ENCODE measurements at places on chromosomes 12 and 14. TPM values are rescaled to one million over a fixed set of nuclear protein-coding genes. Genes with fewer than 3 reads are reported as not detected.

- no peak for DNase-seq
Observed at GRCh38 chr12:70543444-70543843, 93.8 kb downstream of the PTPRB start.

DNA sequence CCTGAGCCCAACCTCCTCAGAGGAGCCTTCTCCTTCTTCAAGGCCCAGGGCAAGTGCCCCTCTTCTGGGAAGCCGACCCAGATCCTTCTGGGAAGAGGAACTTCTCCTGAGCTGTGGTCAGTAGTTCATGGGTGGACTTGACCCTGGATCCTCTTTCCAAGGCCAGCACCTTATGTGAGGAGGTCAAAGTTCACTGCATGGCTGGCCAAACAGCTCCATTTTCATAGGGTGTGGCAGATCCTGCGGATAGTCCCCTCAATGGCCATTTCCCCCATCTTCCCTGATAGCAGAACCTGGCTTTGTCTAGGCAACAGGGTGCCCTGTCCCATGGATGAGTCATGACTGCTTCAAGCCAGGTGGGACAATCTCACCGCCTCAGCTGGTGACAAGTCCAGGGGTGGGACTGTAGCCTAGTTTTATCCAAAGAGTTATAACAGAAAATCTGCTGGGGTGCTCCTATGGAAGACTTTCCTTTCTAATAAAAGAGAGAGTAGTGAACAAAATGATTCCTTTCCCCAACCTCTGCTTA lies 10.4 kb downstream of the ASB2 start:
- DNase-seq = no peak

- DNase-seq = peak; percentile 8
Observed at GRCh38 chr12:109738209-109738608, 24.6 kb downstream of the FAM222A start.

GPR132 gene
- 0.09 TPM for total RNA-seq

ACAD10 gene
- total RNA-seq = 37.5 TPM

DNA sequence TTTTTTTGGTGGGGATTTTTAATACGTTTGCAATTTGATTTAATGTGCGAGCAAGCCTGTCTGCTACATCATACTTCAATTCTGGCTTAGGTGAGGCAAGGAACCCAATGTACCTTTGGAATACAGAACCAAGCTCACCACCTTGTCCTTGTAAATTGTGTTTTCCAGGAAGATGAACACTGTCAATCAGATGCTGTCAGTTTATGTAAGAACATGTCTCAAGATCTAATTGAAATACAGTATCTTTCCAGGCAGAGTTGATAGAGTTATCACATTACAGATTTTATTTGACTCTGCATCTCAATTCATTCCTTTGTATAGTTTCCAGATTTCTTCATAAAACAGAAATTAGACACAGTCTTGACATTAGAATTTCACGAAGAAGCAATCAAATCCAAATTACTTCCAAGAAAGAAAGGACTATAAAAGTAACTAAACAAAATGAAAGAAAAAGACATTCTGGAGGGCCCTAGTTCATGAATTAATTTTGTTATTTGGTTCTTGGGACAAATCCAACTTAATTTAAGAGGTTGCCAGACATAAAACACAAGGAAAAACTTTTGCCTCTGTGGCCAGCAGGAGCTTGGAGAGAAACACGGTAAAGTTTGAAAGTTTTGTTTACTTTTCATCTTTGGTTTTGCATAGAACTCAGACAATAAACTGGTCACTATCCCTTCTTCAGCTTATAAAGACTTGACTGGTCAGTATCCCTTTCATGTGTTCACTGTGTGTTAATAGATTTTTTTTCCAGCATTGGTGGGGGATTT lies 16.4 kb upstream of the MED13L start:
- no peak for DNase-seq

RNASE3 gene
- total RNA-seq = not detected

Data from WTC11 (cell line).